ENCODE measurements at places on chromosomes 1 and 21.

GRCh38 chr1:67371681-67372080, 58.5 kb downstream of the SERBP1 start:
- peak; percentile 10 for DNase-seq

DNA sequence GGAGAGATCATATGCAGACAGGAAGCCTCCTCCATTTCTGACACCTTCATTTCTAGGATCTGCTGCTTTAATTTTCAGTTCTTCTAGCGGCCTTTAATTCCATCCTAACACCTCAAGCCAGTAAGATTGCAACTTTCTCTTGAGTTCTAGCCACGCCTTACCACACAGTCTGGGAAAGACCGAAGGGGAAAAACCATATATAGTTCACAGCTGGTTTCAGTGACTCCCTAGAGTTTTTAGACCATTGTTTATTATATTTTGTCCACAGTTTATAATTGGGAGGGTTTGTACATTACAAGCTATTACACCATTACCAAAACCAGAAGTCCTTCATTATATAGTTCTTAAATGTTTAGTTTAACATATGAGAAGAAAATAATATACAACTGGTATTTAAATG, 37.5 kb downstream of the DPH5 start:
- no peak for DNase-seq

DNA sequence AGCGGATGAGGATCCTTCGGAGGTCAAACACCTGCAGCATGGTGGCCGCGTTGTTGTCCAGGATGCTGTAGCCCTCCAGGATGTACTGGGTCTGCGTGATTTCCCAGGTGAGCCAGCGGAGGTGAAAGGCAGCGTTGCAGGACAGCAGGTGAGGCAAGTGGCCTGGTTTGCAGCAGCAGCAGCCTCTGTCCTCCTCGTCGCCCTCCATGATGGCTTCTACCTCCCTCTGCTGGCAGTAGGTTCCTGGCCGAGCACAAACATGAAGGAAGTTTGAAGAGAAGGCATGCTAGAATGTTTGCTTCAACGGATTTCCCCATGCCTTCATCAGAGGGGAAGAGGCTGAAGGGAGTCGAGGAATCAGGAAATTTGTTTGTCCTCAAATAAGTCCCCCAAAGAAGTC, 74.7 kb downstream of the NTPCR start:
- peak; percentile 33 for DNase-seq

DNA sequence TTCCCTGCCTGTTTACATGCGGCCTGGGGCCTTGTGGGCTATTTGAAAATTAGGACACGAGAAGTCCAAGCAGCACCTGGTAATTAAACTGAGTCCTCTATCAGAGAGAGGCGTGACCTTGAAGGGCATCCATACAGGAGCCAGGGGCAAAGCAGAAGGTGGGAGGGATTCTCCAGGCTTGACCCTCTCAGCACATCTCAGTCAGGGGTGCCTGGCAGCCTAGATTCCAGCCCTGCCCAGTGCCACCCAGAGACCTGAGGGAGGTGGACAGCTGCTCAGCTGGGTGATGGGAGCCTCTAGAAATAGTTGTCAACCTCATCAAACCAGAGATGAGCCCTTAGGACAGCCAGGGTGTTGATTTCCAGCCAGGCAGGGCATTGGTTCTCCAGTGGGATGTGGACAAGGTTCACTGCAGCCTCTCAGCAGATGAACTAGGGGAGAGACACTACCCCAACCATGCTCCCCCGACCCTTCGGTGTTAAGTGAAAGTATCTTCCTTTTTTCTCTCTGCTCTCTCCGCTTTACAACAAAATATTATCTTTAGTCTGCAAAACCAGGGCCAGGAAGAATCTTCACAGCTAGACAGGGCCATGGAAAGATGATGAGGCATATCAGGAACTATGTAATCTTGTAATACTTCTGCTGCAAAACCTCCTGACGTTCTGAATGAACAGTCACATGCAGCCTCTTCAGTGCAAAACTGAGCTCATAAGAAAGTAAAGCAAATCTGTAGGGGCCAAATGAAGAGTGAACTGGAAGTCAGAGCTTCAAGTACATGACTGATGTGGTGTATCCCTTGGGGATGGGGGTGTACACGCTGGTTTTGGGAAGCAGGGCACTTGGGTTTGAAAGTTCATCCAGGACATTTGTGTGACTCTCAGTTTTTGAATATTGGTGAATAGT, 35.9 kb upstream of the ATP5PO start:
- peak; percentile 39 for DNase-seq

- no peak for DNase-seq
These were observed 21.6 kb upstream of the SSX2IP start for GRCh38 chr1:84711869-84712268.

GRCh38 chr1:10140981-10141380, 69.4 kb upstream of the KIF1B start:
- DNase-seq: no peak

- peak; percentile 4 for DNase-seq
These were observed 96.8 kb upstream of the C1orf105 start for GRCh38 chr1:172323686-172324085.

DNA sequence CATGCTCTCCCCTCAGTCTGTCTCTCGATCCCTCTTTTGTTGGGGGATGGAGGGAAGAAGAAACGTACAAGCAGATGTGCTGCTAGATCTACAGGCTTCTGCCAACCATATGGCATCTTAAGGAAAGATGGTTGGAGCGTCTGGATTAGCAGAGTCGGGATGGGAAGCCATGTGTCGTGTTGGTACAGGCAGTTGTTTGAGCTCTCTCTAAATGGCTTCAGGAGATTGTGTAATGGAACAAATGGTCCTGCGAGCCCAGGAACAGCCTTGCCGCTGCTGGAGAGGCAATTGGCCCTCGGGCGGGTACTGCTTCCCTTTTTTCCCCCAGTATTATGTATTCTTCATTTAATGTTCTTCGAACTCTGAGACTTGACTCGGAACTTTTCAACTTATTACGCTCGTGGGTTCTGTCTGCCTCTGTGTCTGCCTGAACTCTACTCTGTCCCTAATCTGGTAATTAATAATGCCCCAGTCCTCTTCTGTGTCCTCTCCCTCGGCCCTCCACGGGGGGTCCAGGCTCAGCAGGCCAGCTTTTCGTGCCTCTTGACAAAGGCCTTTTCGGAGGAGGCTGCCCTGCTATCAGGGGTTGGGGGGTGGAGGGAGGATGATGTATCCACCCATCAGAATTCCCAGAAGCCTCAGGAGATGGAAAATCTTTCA, 215.3 kb downstream of the SDCCAG8 start:
- DNase-seq: no peak

DNA sequence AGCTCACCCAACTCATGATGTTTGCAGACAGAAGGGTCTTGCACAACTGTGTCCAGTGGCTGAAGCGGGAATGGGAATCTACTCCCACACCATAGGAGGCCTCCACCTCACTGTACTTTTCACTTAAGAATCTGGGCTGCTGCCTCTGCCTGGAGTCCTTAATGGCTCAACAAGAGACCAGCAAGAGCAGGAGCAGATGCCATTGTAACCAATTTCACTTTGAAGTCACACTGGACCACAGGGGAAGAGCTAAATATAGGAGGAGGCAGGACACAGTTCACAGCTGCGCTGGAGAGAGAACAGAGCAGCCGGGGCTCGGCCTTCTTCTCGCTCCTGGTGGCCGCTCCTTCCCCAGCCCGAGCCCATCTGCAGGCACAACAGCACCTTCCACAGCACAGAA, 120.4 kb downstream of the SIPA1L2 start:
- peak; percentile 53 for DNase-seq

DNA sequence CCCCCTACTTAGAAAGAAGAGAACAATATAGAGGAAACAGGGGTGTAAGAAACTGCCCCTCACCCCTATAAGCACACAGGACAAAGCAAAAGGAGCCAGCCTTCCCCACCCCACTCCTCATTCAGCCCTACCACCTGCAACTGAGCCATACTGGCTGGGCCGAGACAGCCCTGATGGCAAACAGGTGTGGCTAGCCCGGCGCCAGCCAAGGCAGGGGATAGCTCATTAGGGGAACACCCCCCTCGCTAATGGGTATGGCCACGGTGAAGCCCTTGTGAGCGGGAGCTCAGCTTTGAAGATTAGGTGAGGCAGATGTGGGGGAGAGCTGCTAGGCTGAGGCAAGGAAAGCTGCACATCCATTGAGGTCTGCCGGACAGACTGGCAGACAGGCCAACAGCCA, 65.5 kb downstream of the ERI3 start:
- DNase-seq: no peak

DNA sequence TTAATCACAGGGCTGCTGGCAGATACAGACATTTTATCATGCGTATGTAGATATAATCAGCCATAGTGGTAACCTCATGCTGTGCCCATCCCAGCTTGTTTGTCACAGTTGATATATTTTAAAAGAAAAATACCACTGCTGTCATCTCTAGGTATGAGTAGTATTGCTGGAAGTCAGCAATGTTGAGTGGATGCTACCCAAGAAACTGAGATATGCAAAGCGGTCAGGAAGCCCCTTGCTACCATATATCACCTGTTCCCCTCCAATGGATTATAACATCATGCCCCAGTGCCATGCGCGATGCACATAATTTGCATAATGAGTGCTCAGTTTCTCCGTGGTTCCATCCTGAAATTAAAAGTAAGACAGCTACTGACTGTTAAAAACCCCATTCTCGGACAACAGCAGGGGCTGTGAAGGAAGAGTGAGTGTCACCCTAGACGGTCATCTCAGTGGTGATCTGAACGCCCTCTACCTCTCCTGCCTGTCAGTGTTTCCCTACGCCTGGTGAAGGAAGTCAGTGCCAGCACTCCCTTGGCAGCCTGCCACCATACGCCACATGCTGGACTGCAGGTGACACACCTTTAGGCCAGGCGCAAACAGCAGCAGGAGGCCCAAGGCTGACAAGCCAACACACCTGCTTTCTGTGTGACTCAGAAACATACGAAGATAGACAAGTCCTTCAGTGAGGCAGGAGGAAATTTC, 2.7 kb downstream of the IL10RB start:
- no peak for DNase-seq

DNA sequence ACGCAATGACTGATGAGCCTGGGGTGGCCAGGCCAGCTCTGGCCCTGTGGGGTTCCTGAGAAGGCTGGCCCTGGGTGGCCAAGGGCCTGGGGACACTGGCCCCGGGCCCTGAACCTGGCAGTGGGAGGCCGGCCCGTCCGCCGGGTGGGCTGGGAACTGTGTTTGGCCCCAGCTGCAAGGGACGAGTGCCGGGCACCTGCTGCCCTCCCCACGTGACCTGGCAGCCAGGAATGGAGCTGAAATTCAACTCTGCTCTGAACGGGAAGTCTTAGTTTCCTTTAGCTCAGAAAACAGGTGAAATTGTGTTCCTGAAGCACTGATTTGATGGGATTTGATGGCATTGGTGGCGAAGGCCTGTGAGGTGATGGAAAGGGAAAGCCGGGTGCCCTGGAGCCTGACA, 8.2 kb upstream of the TTLL10 start:
- DNase-seq: no peak

DNA sequence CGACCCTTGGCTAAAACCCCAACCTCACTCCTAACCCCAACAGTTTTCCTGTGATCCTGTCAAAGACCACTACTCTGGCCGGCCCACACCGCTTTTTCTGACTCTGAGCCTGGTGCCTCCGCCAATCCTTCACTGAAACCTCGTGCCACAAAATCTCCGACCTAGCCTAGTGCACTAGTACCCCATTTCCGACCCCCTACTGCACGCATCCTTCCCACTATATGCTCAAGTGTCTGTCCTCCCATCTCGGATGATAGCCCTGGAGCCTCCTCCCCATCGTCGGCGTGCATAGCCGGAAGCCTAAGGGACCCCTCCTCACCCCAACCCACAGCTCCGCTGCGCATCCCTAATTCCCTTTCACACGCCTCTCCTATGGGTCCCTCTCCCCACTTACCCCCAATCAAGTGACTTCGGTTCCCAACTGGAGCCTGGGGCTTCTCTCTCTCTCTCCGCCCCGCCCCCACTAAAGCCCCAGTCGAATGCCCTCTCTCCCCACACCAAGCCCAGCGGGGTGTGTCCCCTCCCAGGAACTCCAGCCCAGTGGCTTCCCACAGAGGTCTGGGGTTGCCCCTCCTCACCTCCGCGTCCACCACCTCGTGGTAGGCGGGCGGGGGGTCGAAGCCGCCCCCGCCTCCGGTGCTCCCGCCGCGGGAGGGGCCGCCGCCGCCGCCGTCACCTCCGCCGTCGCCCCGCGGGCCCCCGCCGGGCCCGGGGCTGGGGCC, 791 bp downstream of the USP24 start:
- DNase-seq: no peak

GRCh38 chr1:241343956-241344355, 13.0 kb downstream of the RGS7 start:
- DNase-seq: no peak

DNA sequence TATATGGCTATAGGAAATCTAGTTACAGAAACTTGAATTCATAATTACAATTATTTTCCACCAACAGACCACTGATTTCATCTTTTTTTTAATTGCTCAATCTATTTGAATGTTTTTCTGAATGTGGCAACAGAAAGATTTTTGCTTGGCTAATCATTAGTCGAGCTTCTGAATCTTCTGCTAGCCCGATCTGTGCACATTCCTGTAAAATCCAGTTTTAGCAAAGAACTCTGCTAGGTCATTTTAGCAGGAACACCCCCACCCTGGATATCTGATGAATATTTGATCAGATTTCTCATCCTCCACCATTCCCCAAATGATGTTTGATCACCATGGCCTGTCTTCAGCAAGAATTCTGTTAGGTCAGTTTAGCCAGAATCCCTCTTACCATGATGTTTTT, 176.3 kb downstream of the LEPR start:
- no peak for DNase-seq

- DNase-seq: no peak
These were observed 78.5 kb upstream of the KAZN start for GRCh38 chr1:14519976-14520375.

DNA sequence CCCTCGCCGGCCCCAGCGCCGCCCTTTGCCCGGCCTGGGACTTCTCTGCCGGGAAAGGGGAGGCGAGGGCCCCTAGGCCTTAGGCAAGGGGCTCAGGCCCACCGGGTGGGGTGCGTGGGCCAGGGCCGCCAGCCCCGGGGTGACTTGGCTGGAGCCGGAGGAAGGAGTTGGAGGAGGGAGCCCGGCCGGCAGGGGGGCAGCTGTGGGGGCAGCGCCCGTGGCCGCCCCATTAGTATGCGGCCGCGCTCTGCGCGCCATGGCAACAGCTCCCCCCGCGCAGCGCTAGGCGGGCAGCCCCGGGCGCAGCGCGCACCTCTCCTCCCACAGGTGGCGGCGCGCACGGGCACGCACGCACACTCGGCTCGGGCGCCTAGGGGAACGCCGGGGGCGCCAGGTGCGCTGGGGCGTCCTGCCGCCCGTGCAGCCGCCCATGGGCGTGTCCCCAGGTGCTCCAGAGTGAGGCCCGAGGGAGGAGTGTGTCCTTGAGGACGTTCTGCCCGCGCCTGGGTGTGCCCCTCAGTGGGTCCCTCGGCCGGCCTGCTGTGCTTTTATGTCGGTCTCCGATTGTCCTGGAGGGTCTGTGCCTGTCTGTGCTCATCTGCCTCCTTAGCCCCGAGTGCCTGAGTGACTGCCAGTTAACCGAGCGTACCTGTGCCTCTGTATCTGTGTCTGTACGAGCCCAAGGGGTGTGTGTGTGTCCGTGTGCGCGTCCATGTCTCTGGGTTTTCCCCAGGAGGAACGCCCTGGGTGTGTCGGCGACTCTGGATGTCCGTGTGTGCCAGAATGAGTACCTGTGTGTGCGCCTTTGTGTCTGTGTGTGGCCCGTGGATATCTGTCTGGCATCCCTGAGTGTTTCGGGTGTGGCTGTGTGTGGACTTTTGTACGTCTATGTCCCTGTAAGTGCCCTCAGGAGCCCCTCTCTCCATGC, 38.2 kb upstream of the WASF2 start:
- DNase-seq: no peak

- DNase-seq: no peak
These were observed 44.4 kb downstream of the RAP1GAP start for GRCh38 chr1:21624571-21625389.

- DNase-seq: no peak
These were observed 42.5 kb upstream of the ACTRT2 start for GRCh38 chr1:2978691-2979190.
